Activated effector memory CD4-positive, alpha-beta T cell treated with anti-CD3 and anti-CD28 coated beads, Interleukin-2, amount 50 U/mL, for 16 hours (primary cell): ENCODE measurements at places on chromosomes 5 and 9.

DNA sequence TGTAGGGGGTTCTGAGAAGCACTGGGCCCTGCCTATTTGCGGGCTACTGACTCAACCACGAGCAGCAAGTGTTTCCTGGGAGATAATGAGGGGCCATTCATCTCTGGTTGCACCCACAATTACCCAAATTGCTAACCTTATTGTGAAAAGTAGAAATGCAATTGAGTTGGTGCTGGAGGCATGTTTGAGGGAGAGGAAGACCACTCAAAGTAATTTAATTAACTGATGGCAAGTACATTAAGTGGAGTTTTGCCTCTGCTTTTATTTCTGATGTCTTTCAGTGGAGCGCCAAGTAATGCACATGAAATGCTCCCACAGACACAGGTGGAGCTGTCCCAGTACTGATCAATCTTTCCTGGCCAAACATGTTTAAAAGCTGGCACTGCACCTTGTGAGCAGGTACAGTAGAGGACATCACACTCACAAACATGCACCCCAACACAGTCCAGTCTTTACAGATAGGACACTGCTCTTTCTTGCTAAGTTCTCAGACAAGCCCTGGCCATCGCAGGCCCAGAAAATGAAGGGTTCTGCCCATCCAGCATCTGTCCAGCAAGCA is 195.4 kb downstream of the HSPA4 start:
- no peak for DNase-seq

- DNase-seq: no peak
Observed at GRCh38 chr5:167937635-167937998, 353.8 kb upstream of the WWC1 start.

DNA sequence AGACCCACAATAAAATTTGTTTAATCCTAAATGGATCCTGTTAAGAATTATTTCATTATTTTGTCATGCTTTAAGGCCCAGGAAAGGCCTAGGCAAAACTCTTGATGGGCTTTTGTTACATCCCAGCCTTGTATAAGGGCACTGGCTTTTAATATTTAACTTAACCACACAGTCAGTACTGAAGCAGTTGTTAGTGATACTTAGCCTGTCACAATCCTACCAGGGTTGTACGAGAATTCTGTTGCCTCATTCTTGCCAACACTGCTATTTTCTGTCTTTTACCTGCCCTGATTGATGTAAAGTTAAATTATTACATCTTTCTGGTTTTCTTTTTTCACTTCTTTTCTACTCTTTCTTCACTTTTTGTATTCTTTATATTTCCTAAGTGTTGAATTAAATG is 10.9 kb downstream of the ZNF169 start:
- DNase-seq: no peak

GRCh38 chr5:169646856-169647255 is 9.8 kb downstream of the DOCK2 start:
- DNase-seq: no peak

DNA sequence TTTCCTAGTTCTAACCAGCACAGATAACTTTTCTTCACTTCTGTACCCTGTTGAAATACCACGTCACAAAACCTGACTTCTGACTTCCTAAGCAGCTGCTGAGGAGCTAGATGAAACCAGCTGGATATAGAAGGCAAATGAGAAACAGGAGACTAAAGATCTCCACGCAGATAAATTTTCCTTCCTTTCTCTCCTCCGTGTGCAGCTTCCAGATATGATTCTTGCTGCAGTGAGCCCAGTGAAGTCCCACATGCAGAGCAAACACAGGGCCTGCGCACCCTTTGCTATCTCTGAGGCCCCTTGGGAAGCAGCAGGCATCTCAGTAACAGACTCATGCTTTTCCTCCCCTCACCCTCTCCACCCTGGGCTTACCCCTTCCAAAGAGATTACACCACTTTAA is 1638.3 kb downstream of the MAT2B start:
- DNase-seq: no peak

GRCh38 chr5:65326922-65327321 is 154.8 kb downstream of the ADAMTS6 start:
- no peak for DNase-seq

DNA sequence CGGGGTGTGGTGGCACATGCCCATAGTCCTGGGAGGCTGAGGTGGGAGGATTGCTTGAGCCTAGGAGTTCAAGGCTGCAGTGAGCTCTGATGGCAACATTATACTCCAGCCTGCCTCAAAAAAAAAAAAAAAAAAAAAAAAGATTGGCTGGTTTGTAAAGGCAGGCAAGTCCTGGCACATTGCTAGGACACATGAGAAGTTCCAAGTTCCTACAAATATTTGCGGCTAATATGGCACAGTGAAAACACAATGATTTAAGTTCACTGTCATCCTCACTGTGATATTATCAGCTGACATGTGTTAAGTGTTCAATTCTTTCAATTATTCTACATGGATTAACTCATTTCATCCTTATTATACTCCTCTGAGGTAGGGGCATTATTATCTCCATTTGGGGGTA is 20.1 kb downstream of the TMEM268 start:
- no peak for DNase-seq

GRCh38 chr5:101942321-101942882 is 353.7 kb downstream of the SLCO4C1 start:
- no peak for DNase-seq

DNA sequence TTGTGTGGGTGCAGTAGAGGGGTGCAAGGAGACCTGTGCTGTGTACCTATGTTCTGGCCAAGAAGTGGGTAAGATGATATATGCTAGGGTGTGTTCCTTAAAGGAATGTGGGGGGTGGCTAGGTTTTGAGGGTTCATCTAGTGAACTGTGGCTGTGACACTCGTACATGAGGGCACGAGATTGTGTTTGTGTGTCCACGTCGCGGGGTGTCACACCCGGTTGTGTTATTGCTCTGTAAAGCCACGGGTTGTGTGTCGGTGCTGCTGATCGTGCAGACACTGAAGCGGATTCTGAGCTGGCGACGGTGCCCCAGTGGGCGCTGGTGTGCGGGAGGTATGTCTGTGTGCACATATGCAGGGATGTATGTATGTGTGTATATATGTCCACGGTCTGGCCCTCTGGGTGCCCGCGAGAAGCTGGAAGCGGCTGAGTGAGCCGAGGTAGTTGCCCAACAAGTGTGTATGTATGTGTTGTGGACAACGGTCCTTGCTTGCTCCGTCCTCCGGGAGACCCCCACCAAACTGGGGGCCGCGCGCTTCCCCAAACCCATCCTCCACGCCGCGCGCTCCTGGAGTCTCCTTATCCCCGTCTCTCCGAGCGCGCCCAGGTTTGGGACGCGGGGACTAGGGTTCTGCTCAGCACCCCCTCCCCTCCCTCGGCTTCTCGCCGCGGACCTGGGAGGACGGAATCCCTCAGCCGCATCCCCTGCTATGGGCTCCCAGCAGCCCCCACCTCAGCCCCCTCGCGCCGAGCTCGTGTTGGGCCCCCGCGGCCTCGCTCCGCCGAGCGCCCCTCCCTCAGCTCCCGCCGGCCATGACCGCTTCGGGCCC is 639 bp downstream of the PCDH1 start:
- peak; percentile 72 for DNase-seq

- no peak for DNase-seq
Observed at GRCh38 chr5:142545650-142546322, 140.1 kb downstream of the FGF1 start.

DNA sequence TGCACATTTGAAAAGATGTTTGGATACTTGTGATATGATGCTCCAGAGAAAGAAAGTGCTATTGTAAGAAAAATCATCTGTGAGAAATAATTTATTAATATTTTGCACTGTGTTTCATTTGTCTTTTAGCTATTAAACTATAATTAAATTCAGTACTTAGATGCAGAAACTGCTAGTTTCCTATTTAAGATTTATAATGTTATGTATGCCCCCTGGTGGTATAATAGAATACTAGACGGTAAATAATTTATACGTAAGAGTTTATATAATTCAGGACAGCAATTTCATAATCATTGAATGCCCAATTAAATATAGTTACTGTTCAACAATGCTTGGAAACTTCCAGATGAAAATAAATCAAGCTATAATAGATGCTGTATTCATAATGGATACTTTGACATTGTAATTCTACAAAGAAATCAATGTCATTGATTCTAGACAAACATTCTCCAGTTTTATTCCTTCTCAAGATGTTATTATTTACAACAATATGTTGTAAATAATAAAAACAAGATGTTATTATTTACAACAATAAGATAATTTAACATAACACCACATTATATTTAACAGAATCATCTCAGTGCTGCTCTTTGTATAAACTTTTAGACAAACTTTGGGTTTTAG is 101.0 kb downstream of the TMEM232 start:
- no peak for DNase-seq

DNA sequence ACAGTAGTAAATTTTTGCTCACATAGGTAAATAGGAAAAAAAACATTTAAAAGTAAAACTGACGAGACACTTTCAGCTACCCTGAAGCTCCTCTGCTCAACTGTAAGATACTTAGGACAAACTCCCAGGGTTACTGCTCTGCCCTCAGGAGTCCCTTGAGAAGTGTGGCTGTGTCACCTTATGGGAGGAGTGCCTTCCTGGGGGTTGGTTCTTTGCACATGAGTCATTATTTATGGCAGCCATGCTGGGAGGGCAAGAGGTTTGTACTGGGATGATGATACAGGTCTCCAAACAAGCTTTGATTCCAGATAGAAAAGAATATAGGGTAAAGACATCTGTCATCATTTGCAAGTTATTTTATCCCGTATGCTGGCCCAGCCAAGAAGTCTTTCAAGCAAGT is 45.9 kb downstream of the TTC1 start:
- no peak for DNase-seq

DNA sequence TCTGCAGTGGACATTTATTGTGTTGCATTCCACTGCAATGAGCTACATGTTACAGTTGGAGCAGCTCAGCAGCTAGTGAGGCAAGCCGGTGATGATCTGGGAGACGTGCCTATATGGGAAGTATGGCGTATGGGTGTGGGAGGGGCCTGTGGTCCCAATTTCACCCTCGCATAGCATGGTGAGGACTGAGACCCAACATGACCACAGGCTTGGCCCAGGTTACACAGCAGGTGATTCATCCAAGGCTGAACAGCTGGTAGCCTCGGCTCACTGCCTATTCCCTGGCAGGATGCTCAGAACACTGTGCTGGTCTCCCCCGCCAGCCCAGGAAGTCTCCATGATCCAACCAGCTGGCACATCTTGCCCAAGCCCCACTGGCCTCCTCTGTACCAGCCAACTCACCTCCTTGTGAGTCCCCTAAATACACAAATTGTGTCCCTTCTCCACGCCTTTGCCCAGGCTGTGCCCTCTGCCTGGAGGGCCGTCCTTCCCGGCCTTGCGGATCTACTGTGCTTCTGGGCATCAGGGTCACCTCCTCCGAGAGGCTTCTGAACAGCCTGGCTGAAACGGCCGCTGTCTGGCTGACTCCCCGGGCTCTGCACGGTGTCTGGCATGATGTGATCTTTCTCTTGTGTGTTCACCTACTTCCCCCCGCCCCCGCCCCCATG is 81.4 kb downstream of the NSUN2 start:
- no peak for DNase-seq

DNA sequence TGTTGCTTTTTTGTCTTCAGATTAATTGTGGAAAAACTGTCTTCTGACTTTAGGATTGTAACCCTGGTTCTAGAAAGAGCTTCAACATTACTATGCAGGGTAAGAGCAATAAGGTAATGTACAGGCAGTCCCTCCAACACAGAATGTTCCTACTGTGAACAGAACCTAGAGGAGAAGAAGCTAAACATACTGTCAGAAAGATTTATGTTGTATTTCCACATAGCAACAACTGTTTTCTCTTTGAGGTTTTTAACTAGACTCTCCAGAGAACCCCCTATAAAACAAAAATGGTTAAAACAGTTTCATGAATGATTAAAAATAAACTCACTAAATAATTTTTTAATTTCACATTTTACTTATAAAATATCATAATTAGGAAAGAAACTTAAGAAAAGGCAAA is 64.3 kb upstream of the NAA35 start:
- DNase-seq: no peak

GRCh38 chr9:123011878-123012528 is 21.5 kb upstream of the GPR21 start:
- DNase-seq: no peak

DNA sequence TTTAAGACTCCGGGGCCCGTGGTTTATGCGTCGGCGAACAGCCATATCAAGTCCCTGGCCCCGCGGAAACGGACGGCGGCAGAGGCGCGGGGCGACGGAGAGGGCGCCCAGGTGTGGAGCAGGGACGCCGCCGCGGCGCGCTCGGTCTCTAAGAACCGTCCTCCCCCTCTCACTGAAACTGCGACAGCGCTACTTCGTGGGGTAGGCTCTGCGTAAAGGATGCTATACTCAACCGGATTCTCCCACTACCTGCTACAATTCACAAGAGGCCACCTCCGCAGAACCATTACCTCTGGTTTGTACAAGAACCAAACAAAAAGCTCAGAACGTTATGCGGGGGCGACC is 404 bp downstream of the MRNIP start:
- peak; percentile 83 for DNase-seq

DNA sequence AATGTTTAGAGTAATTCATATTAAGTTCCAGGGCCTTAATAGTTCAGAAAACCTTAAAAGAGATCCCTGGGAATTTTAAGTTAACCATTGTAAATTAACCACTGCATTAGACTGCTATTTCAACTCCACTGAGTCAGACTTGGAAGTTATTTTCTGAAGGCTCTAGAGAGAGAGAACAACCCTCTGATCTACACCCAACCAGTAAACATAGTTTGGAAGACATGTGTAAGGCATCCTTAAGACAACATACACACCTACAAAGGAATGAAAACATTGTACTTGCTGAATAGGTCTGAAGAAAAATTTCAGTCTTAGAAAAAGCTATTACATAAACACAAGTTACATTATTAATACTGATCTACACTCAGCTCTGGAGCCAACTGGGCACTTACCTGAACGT is 158.2 kb upstream of the FST start:
- no peak for DNase-seq

- DNase-seq: no peak
Observed at GRCh38 chr9:99421369-99421768, 199.3 kb downstream of the SEC61B start.

DNA sequence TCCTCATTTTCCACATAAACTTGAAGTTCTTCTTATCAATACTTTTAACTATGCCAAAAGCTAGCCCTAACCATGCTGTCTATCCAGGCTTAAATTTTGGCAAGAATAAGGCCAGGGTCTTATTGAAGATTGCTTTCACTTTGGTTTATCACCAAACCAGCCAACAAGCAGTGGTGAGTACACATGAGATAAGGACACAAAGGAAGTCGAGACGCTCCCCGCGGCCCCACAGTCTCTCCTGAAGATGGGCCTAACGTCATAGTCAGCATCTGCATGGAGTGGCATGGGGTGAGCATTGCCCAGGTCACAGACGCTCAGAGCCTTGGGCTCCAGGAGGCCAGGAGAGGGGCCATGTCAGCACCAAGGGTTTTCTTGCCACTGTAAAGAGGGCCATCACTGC is 80.3 kb downstream of the ATPSCKMT start:
- DNase-seq: no peak

- no peak for DNase-seq
Observed at GRCh38 chr9:70127540-70128416, 84.1 kb downstream of the MAMDC2 start.

GRCh38 chr5:180494060-180494509 is at the start of gene CNOT6:
Gene CNOT6, plus strand, starts transcription at chr5:180494379. Its CDS starts 34,898 bp downstream, at chr5:180529277.
- peak; percentile 98 for DNase-seq

- peak; percentile 75 for DNase-seq
Observed at GRCh38 chr9:96219026-96219899, 82.7 kb downstream of the HSD17B3 start.

DNA sequence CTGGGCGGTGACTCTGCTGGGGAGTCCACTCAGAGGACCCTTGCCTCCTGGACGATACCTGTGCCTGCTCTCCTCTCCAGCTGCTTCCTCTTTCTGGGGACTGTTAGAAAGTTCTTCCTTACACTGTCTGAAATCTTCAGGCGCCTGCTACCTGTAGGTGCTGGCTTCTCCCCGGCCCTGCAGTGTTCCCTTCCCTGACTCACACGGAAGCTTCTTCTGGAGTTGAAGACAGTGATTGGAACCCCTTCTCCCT is 562 bp downstream of the GSN start:
- no peak for DNase-seq
